Epithelial cell of prostate (primary cell): ENCODE measurements at places on chromosomes 4 and X.
A peak's percentile ranks its signal among the peaks of the same experiment; 100 is the strongest.

GRCh38 chr4:169621731-169622492, 1.5 kb downstream of the CLCN3 start:
- peak; percentile 36 for DNase-seq

DNA sequence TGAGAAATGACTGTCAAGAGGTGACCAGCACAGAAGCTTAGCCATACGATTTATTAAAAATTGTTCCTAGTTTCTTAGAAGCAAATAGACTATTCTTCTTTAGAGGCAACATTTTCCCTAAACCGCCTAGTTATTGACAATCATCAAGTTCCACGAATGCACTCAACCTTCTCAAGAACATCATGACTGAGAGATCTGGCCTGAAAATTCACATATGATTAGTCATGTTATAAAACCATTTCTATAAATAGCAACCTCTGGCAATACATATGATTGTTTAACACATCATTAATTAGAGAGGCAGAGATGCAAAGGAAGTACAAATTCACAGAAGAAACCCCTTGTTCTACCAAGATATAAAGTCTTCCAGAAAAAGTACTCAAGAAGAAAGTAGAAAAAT, 6.7 kb downstream of the NUP62CL start:
- DNase-seq, result no peak

DNA sequence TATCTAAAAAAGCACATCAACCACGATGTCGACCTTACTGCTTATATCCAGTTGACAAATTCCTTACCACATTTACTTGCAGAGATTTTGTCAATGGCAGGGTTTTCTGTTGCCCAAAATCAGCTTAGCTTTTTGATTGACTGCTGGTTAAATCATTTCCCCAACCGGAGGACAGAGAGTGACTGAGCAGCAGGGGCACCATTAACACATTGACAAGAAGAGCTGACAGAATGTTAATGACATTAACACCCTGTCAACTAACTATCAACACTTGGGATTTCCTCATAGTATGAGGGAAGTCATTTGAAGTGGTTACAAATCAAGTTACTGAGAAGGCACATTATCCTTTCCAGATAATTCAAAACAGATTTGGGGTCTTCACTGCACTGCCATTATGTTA, 368.4 kb downstream of the RPA4 start:
- DNase-seq, result no peak

- DNase-seq, result no peak
Observed at GRCh38 chrX:63506320-63506719, 155.2 kb upstream of the SPIN4 start.

DNA sequence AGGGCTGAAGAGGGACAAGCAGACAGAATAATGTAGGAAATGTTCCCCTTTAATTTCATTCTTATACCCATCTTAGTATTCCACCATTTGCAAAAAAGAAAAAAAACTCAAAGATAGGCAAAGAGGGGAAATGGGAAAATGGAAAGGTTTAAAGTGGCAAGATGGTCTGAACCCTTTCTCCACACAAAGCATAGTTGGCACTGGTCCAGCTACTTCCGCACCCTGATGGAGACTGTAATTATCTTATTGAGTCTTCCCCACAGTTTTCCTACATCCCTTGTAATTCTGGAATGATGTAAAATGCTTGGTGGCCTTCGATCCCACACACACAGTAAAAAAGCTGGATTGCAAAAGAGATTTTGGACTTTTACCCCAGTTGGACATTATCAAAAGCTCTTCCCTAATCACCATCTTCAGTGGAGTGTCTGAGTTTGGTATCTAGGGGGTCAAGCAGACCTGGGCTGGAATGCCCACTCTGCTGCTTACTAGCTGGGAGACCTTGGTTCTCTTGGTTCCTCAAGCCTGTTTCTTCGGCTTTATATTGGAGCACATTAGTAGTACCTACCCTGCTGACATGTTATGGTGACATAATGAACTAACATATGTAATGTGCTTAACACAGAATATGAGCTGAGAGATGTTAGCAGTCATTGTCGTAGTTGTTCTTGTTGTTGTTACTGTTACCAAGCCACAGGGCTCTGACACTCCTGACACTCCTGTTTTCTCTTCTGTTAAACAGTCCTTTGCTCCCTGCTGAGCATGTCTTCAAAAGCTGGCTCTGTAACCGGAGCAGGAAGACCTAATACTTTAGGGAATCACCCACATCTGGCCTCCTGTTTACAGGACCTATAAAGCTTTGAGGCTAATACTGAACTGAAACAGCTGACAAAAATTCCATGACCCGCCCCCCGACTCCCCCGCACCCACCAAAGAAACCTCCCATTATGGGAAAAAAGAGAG, 4.7 kb downstream of the SRPX2 start:
- no peak for DNase-seq

GRCh38 chr4:80071604-80072227, 1.3 kb downstream of the ANTXR2 start:
- no peak for DNase-seq

DNA sequence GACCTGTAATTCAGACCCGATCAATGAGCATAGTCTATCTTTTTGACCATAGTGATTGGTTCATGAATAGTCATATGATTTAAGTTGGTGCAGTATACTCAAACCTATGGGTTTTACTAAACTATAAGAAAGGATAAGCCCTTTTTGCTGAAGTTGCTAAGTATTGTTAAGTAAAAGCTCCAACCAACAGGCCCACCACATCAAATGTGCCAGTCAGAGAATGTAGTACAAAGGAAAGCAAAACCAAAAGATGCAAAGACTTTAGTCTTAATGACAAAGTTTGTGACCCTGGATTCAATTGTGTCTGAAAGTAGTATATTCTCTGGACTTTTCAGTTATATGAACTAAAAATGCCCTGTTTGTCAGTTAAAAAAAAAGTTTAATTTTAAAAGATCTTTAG, 208.1 kb upstream of the TET2 start:
- DNase-seq, result no peak

- no peak for DNase-seq
Observed at GRCh38 chrX:111071542-111072277, 24.3 kb upstream of the PAK3 start.

GRCh38 chr4:135184715-135185114, 983.1 kb upstream of the PABPC4L start:
- DNase-seq, result no peak

- no peak for DNase-seq
Observed at GRCh38 chrX:30654989-30655607, 1.9 kb downstream of the GK start.

DNA sequence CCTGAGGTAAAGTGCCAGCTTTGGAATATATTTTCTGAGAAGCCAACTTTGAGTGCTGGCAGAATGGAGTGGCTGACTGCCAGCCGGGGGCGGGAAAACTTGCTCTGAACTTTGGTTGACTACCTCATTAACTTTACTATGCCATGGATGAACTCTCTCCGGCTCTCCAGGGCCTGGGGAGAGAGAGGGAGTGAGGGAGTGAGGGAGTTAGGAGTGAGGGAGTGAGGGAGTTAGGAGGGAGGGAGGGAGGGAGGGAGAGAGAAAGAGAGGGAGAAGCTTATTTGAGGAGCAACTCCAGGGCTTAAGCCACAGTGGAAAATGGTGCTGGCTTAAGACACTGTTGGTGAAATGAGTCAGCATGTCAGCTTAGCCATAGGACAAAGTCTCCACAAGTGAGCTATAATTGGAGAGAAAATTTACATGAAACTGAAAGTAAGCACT, 280.9 kb upstream of the RPS6KA3 start:
- DNase-seq, result no peak

DNA sequence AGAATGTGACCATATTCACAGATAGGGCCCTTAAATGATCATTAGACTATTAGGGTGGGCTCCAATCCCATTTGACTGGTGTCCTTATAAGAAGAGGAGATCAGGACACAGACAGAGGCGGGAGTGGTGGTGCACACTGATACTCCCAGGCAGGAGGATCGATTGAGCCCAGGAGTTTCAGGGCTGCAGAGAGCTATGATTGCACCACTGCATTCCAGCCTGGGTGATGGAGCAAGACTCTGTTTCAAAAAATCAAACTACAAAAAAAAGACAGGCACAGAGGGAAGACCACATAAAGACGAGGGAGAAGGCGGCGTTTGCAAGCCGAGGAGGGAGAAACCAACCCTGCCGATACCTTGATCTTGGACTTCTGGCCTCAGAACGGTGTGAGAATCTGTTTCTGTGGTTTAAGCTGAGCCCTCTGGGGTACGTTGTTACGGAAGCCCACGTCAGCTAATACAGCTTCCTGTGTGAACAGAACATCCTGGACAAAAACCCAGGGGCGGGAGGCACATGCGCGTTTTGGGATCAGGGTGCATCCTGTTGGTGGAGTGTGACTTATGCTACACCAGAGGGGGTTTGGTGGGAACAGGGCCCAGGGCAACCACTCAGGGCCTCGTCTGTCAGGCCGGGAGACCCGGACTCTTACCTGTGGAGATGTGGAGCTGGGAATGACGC, 211.8 kb upstream of the PSAPL1 start:
- DNase-seq, result no peak

DNA sequence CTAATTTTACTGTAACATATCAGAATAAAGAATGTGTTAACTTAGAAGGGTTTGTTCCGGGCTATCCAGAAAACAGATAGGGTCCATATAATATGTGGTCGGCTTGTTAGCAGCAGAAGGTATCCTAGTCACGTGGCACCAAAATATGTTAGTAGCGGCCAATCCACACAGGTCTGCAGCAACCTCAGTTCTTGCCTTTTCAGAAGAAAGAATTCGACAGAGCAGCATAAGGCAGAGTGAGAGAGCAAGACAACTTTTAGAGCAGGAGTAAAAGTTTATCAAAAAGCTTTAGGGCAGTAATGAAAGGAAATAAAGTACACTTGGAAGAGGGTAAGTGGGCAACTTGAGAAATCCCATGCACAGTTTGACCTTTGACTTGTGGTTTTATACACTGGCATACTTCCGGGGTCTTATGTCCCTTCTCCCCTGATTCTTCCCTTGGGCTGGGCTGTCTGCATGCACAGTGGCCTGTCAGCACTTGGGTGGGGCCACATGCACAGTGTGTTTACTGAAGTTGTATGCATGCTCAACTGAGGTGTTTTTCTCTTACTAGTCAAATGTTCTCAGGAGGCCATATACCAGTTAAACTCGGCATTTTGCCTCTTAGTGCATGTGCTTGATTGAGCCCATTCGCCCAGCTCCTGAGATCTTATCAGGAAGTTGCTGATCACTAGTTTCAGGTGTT, 37.0 kb upstream of the ABCG2 start:
- no peak for DNase-seq

DNA sequence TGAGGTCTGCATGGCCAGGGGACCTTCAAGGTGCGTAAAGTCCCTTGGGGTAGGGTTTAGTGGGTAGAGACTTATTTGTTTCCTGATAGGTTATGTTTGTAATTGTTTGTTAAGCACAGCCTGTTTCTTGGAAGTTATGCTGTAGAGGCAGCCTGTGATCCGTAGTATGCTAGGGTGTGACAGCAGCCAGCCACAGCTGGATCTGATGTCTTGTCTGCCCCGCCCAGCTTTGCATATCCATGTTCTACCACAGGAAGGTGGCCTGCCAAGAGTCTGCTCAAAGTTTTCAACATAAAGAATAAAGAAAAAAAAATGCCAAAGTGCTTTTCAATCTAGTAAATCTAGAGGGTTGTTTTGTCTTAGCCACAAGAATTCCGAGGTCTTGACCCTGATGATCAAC, 19.1 kb upstream of the PRRG3 start:
- DNase-seq, result no peak

DNA sequence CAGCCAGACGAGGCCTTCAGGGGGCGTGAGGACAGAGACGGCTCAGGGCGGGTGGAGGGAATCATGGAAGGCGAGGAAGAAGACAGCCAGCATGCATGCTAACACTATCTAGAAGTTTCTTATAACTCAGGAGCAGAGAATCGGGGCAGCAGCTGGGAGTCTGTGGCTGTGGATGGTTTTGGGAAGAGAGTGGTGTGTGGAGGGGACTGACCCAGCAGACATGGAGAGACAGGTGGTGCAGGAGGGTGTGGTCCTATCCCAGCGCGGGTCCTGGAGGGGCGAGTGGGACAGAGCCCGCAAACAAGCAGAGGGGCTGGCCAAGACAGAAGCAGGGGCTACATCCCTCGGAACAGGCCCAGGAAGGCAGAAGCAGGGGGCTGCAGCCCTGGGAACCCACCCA, 192.1 kb downstream of the AFAP1 start:
- no peak for DNase-seq

GRCh38 chrX:41293269-41293668, 40.7 kb upstream of the DDX3X start:
- no peak for DNase-seq

DNA sequence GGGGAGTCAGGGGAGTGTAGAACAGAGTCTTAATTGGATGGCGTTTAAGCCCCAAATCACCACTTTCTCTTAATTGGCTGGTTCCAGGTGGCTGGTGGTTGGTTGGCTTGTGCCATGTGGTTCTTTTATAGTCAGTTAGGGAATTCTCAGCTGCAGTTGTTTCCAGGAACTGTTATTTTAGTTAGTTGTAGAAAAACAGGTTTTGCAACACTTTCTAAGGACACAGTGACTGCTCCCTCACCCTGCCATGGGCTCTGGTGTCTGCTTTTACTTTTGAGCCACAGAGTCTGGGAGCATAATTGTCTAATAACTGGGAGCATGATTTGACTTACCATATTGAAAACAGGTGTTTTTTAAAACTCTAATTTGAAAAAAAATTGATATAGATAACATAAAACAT, 75.8 kb upstream of the PCDH18 start:
- DNase-seq, result no peak

DNA sequence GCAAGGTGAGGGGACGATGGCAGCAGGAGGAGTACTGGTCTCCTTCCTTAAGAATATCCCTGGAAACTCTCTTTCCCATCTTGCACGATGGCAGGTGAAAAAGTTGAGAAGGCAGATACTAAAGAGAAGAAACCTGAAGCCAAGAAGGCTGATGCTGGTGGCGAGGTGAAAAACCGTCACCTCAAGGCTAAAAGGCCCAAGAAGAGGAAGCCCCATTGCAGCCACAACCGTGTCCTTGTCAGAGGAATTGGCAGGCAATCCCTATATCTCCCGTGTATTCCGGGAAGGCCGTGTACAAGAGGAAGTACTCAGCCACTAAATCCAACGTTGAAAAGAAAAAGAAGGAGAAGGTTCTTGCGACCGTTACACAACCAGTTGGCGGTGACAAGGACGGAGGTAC, 40.0 kb downstream of the CRLF2 start:
- no peak for DNase-seq

GRCh38 chrX:36334572-36334971, 415.0 kb downstream of the CFAP47 start:
- DNase-seq, result no peak

- DNase-seq, result no peak
Observed at GRCh38 chr4:44558031-44558605, 93.3 kb downstream of the YIPF7 start.

DNA sequence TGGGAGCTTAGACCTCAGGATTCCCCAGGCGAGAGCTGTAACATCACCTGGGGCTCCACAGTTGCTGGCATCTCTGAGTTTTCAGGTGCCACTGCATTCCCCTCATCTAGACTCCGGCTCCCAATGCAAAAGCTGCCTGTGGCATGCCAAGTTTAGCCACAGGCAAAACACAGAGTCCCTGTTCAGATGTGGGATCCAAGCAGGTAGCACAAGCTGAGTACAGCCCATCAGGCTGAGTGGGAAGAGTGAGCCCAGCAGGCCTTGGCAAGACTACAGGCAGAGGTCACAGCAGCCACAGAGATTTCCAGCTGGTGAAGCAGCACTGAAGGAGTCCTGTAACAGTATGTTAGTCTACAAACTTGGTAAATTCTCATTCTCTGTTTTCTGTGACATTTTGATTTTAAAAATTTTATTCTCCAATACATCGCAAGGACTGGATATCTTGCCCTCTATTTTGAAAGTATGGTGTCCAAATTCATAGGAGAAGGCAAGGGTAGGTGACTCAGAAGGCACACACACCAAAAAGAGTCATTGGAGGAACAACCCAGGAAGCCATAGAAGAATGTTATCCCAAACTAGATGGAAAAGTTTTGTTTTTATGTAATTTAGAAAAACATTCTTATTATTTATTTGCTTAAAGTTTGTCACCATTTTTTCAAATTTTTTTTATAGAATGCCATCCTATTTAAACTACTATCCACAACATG, 13.6 kb upstream of the CXCL2 start:
- DNase-seq, result no peak
